ENCODE measurements at places on chromosomes 1 and 21. TPM values are rescaled to one million over a fixed set of nuclear protein-coding genes. Genes with fewer than 3 reads are reported as not detected.

AMY1B gene
- not detected for total RNA-seq

UBXN10 gene
- not detected for total RNA-seq

TEDDM1 gene
- total RNA-seq: not detected

SAMD11 gene
- total RNA-seq: 21.4 TPM

PLEKHA6 gene
- total RNA-seq: 37.0 TPM

CAPN8 gene
- not detected for total RNA-seq

TAS1R3 gene
- total RNA-seq: under 0.01 TPM

GJA5 gene
- total RNA-seq: 0.18 TPM

PLCH2 gene
- not detected for total RNA-seq

ABCA4 gene
- total RNA-seq: 0.18 TPM

TSEN15 gene
- 44.0 TPM for total RNA-seq

DCDC2B gene
- total RNA-seq: not detected

PTPRC gene
- not detected for total RNA-seq

ZBTB8A gene
- total RNA-seq: 4.3 TPM

FBXO42 gene
- total RNA-seq: 9.4 TPM

GBP2 gene
- 12.6 TPM for total RNA-seq

CDC42SE1 gene
- total RNA-seq: 42.8 TPM

MR1 gene
- 11.0 TPM for total RNA-seq

THEM5 gene
- not detected for total RNA-seq

DNASE2B gene
- not detected for total RNA-seq
